DMS 273 treated with DMSO at 0.1 percent for 48 hours (cell line): ENCODE measurements at places on chromosomes 2 and 18.
A peak's percentile ranks its signal among the peaks of the same experiment; 100 is the strongest.

DNA sequence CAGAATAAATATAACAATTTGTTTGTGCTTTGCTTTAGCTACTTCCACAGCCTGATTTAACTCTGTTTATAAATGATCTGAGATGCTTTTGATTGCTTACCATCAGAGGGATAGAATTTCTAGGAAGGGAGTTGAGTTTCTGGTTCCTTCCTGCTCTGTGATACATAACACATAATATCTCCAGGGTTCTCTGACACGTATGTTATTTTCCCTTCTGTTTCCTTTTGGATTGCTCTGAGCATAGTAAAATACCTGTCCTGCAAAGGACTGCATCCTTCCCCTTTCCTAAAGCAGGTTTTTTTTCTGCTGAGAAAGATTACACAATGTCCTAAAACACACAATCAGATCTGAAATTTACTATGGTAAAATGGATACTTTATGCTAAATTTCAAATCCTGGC lies 76.1 kb downstream of the CABYR start:
- no peak for DNase-seq

DNA sequence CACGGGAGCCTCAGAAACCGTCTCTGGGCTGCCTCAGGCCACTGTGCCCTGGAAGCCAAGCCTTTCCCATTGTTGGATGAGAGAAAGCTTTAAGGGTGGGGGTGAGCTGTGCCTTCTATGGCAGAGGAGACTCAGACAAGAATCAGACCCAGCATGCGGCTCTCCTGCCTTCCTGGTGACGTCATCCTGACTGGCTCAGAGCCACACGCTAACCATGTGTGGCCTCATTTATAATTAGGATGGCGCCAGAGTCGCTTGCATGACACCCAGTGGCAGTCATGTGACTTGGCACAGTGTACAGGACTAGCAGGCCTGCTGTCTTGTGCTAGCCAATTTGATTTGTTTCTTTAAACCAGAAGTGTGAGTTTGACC lies 99.1 kb downstream of the SH3BP4 start:
- peak; percentile 79 for DNase-seq

DNA sequence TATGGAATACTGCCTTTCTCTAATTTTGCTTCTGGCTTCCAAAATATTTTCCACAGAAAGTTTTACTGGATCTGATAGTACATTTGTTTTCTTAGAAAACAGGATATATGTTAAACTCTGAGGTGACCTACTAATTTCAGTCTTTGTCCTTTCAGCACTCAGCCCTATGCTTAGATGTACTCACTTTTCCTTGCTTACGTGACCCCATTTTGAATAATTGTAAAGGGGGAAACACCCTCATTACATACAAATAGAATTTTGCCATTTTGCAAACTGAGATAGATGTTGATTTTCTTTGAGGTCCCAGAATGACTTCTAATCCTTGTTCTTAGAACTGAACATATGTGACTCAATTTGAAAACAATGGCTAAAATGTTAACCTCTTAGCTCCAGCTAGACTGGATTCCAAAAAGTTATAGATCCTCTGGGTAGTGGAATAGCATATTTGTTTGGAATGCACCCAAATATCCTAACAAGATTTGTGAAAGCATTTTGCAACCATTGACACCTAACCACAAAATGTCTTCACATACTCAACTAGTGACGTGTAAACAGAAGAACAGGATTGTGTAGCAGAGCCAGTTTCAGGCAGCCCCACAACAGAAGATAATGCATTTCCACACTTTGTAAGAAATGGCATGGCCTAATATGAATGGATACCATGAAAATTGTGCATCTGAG lies 44.8 kb upstream of the EHBP1 start:
- DNase-seq = no peak

- DNase-seq = no peak
These were observed 667.9 kb downstream of the BCL11A start for GRCh38 chr2:59885541-59885940.

DNA sequence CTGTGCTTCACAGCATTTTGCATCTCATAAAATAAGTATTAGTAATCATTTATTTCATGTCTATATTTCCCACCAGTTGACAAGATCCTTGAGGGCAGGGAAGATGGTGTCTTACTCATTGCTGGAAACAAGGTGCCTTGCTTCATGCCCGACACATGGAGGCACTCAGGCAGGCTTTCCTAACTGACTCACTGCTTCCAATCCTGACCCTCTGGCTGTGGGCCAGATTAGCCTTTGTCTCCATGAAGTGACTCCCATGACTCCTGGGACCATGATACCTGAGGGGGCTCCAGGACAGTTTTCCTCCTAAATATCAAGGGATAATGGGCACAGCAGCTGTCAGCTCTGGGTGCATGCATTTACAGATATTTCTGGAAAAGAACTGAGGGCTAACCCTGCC lies 275.1 kb downstream of the AGPS start:
- DNase-seq = no peak

DNA sequence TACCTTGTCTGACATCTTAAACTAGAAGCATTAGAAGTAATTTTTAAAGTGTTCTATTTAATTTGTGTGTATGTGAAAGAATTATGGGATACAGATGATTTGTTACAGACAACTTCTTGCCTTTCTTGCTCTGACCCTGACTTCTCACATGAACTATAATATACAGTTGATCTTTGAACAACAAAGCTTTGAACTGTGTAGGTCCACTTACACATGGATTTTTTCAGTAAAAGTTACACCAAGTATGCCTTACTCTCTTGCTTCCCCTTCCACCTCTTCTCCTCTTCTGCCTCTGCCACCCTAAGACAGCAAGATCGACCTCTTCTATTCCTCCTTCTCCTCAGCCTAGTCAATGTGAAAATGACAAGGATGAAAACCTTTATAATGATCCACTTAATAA lies 42.2 kb downstream of the SLC40A1 start:
- DNase-seq = no peak

DNA sequence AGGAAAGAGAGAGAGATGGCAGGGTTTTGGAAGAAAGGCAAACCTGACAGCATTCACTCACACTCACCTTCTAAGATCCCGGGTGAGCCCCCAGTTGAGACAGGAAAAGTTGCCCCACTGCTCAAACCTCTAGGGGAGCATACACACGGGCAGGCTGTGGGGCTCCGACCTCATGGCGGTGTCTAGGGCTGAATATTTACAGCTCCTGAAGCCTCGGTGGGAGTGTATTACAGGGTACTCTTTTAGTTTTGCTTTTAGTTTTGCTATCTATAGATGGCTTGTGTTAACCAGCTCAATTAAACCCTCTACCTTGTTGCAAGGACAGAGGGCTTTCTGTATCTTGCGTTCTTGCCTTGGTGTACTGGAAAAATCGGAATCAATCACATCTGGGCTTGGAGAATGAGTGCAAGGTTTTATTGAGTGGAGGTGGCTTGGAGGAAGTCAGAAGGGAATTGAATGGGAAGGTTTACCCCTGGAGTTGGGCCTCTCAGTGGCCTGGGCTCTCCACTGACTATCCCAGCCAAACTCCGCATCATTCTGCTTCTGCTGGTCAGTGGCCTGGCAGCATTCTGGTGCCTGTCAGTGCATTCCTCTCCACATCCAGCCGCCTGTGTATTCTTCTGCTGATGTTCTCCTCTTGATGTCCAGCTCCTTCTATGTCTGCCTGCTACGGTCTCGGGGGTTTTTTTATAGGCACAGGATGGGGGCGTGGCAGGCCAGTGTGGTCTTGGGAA lies 10.1 kb upstream of the IFIH1 start:
- DNase-seq = no peak

- DNase-seq = no peak
These were observed 133.4 kb downstream of the RGPD3 start for GRCh38 chr2:106334802-106335201.

- peak; percentile 12 for DNase-seq
These were observed 4.7 kb downstream of the CDK5R2 start for GRCh38 chr2:218964041-218964771.
